ENCODE measurements at places on chromosomes 6 and 20.
A peak's percentile ranks its signal among the peaks of the same experiment; 100 is the strongest.

DNA sequence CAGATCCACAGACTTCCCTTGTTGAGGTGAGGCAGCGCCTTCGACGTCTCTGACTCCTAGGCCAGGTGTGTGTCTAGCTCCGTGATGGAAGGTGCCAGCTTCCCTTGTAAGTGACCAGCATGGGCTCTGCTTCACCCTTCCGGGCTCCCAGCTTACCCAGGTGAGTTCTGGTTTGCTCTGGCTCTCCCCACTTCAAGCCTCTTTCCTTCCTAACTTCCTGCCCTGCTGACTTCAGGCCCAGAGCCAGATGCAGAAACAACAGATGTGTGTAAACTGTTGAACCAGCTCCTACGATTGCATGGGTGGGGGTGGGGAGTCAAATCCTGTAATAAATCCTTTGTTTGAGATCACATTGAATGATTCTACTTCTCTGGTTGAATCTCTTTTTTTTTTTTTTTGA is 51.6 kb upstream of the BMP6 start:
- no peak for DNase-seq

- no peak for DNase-seq
These were observed 57.9 kb downstream of the ADGRF5 start for GRCh38 chr6:46863791-46864190.

GRCh38 chr20:43404878-43405277 is 52.8 kb upstream of the SRSF6 start:
- peak; percentile 14 for DNase-seq

DNA sequence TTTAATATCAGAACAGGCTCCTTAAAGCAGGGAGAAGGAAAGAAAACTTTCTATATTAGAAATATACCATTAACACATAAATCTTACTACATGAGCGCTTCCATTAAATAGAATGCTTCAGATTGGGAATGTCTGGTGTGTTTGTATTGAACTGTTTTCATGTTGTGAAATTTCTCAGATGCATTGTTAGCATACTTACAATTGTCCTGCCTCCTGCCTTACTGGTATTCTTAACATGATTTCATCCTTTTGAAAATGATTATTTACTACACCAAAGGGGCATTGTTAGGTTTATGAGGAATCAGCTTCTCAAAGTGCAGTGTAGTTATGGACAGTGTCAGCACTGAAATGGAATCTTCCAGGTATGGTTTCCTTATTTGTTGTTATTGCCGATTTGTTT is 145.6 kb downstream of the MTFR2 start:
- no peak for DNase-seq

- peak; percentile 47 for DNase-seq
These were observed 45.6 kb upstream of the SMLR1 start for GRCh38 chr6:130781557-130781956.

DNA sequence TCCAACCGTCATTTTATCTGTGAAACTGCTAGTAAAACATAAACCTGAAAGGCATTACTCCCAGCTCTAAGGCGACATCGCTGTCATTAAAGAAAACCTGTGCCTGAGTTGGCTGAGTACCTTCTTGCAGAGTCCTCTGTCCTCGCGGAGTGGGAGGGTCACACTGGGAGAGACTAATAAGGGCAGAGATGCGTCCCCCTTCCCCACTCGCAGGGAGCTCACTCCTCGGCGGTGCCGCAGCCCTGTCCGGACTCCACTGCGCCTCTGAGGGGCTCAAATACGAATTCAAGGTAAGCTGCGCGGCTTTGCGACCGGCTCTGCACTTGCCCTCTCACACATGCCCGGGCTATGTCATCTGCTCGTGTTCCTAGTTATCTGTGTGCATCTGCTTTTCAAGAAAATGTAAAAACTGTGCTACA is at the start of gene COL19A1:
COL19A1 (plus strand) TSS at position 206 of the 419 bp plus-strand sequence. CDS start 13,012 bp downstream, outside the sequence.
- peak; percentile 10 for DNase-seq

DNA sequence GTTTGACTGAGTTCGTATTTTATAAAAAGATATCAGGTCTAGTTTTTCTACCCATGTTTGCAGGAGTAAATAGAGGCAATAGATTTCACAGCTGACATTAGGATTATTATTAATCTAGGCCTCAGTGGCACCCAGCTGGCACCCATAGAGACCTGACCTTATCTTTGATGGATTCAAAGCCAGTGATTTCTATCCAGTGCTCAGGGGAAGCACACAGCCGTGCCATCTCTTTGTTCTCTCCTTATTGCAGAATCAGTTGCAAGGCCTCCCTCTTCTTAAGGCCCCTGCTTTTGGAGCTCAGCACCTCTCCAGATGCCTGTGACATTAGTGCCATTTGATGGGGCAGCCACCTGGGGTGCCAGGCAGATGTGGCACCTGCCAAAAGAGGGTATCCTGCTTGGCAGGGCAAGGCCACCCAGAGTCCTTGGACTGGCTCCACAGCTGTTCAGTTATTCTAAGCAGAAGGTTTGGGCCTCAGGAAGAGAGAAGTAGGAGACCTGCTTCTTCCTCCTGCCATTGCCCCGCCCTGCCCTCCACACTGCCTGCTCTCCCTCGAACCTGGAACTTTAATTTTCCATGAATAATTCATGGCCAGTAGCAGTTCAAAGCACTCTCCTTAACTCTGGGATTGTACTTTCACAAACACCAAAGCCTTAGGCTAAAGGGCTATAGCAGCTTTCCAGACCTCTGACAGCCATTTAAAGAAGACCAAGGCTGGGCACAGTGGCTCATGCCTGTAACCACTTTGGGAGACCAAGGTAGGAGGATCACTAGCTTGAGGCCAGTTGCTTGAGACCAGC is 206.3 kb downstream of the ZDHHC14 start:
- no peak for DNase-seq

DNA sequence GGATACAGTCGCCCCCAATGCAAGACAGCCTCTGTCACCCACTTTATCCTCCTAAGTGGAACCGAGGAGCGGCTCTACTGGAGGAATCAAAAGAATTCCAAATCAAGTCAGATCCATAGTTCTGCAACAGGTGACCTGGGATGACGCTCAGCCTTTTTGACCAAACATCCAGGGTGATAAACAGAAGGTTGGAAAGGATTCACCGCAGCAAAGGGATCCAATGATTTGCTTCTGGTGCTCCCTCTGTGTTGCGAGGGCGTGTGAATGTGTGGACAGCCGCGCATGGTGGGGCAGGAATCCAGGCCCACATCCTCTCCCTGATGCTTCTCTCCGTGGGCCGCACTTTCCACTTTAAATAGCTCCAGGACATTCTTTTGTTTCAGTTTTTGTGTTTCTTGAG is 116.8 kb upstream of the CDH4 start:
- DNase-seq = no peak

DNA sequence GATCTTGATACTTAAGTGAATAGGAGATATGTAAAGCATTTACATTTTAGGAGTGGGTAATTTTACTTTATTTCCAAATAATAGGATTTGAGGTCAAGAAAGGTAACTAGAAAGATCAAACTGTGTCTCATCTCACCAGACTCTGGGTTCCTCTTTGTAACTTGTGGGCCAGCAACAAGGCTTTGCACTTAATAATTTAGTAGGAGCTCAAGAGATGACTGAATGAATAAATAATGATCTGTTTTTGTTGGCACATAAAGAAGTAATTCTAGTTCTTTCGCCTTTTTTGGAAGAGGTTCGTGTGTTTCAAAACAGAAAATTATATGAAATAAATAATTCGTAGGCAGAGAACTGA is 67.4 kb upstream of the FABP7 start:
- DNase-seq = no peak

- no peak for DNase-seq
These were observed 19.7 kb downstream of the GMDS start for GRCh38 chr6:2225422-2226392.

DNA sequence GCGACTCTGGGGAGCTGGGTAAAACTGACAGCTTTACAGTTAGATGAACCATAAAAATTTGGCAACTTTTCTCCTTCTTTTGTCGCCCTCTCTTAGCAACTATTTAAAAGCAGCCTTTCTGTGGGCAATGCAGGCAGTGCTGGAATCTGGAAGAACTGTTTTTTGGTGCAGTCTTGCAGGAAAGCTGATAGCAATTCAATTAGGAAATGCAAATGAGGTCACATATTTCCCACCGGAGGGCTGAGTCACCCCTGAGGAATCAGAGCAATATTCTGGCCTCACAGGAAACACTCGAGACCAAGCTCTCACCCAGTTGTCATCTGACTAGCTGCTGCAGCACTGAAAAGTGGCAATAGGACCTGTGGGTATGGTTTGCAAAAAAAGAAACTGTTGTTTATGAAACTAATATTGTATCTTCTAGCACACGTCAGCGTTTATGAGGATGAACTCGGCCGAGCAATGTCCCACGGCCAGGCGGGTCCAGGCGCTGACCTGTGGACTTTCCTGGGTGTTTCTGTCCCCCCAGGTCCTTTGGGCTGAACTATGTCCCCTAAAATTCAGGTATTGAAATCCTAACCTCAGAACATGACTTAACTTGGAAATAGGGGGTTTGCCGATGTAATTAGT is 312.3 kb downstream of the TAF4 start:
- no peak for DNase-seq

DNA sequence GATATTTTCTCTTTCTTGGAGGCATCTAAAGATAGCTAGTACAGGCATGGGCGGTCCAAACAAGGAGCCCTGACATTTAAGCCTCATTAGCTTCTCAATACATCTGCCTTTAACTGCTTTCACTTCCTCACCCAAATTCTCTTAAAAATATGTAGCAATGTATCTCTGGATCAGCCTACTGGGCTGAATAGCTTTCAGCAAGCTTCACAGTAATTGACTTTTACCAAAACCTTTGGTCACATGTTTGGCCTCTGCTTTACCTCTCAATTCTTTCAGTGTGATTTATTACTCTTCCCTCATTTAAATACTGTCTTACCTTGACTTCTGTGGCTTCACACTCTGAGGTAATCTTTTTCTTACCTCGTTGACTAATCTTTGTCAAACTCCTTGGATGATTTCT is 1618.1 kb downstream of the GRIK2 start:
- no peak for DNase-seq

GRCh38 chr6:13305791-13306190 is 22.5 kb downstream of the TBC1D7 start:
- DNase-seq = no peak

DNA sequence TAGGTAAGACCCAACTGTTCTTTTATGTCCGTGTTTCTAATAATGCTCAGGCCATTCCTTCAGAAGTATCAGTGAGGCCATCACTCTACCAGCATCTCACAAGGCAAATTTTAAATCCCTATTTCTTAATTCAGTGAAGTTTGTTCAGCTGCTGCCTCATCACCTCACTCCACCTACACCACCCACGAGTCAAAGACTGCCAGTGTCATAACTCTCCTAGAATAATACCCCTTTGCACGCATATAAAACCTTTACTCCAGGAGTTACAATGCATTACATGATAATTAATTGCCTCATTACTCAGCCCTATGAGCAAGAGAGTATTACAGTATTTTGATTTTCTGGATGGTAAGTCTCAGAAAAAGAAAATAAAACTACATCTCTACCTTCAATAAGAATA is 793.6 kb downstream of the TFAP2A start:
- DNase-seq = no peak

GRCh38 chr6:129766959-129767728 is 57.2 kb upstream of the ARHGAP18 start:
- DNase-seq = peak; percentile 65

DNA sequence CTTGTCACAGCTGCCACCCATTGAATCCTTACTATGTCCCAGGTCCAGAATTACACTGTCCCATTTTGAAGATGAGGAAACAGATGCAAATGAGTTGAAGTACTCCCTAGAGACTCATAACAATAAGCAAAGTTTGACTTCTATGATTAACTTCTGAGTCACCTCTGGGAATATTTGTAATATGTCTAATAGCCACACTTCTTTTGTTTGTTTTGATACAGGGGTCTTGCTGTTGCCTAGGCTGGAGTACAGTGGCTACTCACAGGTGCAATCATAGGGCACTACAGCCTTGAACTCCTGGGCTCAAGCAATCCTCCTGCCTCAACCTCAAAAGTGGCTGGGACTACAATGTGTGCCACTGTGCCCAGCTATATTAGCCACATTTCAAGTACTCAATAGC is 11.4 kb upstream of the SOX12 start:
- no peak for DNase-seq

DNA sequence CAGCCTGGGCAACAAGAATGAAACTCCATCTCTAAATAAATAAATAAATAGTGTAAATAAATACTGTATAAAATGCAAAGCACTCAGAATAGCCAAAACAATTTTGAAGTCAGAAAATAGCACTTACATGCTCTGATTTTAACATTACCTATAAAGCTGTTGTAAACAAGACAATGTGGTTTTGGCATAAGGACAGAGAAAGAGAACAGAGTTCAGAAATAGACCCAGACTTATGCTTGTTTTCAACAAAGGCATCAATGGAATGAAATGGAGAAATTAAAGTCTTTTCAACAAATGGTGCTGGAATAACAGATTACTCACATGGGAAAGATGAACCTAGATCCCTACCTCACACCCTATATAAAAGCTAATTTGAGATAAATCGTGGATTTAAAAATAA is 10.4 kb downstream of the ACAT2 start:
- no peak for DNase-seq

- peak; percentile 67 for DNase-seq
These were observed 38.2 kb downstream of the C6orf132 start for GRCh38 chr6:42104095-42104803.

Data from activated CD4-positive, alpha-beta T cell treated with anti-CD3 and anti-CD28 coated beads, Interleukin-2, amount 10 ng/mL, durations not matched to agents 7 days and 5 days (primary cell).